Hematopoietic multipotent progenitor cell treated with erythropoietin and hydrocortisone succinate and interleukin-3 and kit ligand, for 8 days (in vitro differentiated cells): ENCODE measurements at places on chromosomes 4 and X.
A peak's percentile ranks its signal among the peaks of the same experiment; 100 is the strongest.

DNA sequence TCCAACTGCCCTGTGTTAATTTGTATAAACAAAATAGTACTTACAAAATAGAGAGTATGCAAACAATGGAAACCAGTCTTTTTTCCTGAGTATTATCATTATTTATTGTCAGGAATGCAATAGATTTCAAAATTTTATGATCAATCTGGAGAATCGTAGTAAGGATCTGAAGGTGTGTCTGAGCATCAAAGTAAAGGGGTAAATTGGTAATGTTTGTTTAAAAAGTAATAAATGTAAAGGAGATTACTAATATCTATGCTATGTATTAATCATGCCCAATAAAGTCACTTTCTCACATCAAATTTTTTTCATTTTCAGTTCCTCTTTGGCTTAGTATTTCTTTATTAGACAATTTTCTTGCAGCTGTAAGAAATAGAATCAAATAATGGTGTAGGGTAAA, 1507.1 kb upstream of the PCDH7 start:
- DNase-seq: no peak

- no peak for DNase-seq
Measured at GRCh38 chr4:142128529-142128928, 492.1 kb downstream of the IL15 start.

DNA sequence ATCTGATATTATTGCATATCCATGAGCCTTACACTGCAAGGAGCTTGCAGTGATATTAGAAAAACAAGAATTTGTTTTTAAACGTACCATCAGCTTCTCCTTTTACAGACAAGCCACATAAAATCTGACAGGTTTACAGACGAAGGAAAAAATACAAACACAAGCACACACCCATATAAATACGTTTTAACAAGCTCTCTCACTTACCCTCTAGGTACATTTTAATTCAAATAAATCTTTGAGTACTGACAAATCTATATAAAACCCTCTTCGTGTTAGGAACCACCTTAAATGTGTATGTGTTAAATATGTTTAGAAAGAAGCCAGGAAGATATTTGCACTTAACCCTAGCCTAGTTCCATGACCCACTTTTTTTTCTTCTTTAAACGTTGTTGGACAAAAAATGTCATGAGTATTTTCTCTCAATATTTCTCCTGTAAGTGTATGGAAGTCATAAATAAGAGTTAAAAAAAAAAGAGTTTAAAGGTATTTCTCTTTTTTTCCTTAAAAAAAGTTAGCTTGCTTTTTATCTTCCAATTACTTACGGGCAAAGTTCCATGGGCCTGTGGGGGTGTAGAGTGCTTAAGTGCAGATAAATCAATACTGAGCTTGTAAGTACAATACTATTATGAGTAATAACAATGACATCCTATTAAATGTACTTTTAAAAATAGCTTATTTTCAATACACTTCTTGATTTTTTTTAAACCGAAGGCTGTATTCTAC, 1.5 kb downstream of the ARAP2 start:
- peak; percentile 10 for DNase-seq

- no peak for DNase-seq
Measured at GRCh38 chr4:102493794-102494193, 7.4 kb upstream of the NFKB1 start.

- no peak for DNase-seq
Measured at GRCh38 chrX:10480861-10481260, 139.5 kb downstream of the MID1 start.

GRCh38 chr4:185592438-185592837, 57.1 kb upstream of the PDLIM3 start:
- no peak for DNase-seq

DNA sequence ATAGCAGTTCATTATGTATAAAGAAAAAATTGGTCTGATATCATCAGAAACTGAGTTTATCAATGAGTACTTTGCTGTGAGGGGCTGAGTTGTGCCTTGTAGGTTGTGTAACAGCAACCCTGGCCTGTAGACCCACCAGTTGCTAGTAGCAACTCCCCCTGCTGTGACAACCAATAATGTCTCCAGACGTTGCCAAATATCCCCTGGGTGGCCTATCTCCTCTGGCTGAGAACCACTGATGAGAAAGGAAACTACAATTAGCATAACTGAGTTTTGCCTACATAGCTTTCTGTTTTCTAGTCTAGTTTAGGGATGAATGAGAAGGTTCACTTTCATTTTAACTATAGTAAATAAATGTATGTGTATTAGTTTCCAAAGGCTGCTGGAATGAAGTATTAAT, 234.1 kb downstream of the CPE start:
- DNase-seq: no peak

GRCh38 chr4:58113126-58113525, 1002.9 kb upstream of the IGFBP7 start:
- DNase-seq: no peak

GRCh38 chr4:33709247-33709646, 2535.1 kb downstream of the ARAP2 start:
- DNase-seq: no peak

DNA sequence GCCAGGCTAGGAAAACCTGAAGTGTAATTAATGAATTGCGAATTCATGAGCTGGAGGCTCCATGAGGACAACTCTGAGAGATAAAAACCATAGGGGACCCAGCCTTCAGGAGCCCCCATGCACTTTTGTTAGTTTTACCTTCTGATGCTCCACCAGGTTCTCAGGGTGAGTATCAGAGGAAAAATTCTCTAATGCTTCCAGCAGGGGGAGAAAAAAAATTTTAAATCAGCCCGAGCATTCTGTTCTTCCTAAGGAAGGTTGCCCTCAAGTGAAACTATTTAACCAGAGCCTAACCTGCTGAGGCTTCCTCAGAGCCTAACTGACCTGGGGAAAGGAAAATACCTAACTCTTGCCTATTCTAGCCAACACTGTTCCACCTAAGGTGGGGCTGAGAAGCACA, 552.6 kb downstream of the PPARGC1A start:
- no peak for DNase-seq

GRCh38 chrX:14039344-14039743, 9.7 kb upstream of the GEMIN8 start:
- DNase-seq: peak; percentile 66

DNA sequence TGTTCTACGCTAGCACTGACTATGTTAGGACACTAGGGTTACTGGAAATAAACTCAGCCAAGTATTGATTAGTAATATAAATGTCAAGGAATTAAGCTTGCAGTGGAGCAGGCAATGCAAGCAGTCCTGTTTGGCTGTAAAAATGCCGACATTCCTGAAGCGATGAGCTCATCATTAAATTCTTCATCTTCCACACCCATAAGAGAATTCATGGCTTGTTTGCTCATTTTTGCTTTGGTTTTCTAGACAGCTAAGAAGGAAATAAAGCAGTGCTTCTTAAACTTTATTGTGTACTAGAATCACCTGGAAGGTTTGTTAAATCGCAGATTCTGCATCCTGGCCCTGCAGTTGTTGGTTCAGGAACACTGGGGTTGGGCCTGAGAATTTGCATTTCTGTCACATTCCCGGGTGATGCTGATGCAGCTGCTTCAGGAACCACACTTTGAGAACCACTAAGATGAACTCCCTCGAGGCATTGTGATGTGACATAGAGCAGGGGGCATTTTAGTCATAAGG, 17.8 kb downstream of the ANXA3 start:
- DNase-seq: no peak

DNA sequence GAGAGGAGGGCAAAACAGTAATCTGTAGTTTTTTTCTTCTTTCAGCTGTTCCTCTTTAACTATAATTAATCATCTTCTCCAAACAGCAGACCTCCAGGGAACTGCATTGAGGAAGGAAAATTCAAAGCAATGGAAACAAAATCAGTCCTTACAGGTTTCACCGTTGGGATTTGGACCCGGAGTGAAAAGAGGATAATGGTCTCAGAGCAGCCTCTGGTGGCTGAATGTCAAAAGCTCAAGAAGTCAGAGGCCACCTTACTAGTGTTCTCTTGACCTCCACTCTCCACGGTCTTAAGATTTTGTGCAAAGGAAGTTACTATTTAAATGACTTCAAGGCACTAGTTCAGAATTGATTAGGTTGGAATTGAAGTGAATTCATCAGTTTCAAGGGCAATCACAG, 16.0 kb upstream of the MID1 start:
- DNase-seq: peak; percentile 9

- no peak for DNase-seq
Measured at GRCh38 chr4:161920304-161921052, 243.3 kb downstream of the FSTL5 start.

DNA sequence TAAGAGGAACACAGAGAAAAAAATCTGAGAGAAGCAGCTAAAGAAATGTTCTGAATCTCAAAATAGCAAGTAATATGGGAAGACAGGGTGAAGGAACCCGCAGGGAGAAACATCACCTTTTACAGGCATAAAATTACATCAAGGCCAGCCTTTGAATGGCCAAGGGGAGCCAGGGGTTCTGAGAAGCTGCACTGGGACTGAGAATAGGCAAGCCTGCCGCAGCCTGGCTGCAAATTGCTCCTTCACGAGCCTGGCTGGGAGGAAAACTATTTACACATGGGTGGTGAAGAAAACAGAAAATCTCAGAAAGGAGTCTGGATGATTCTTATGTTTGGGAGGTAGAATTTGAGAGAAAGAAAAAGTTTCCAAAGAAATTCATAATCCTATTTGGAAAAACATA, 74.5 kb upstream of the QRFPR start:
- no peak for DNase-seq

- no peak for DNase-seq
Measured at GRCh38 chr4:104971462-104971861, 175.2 kb upstream of the TET2 start.

DNA sequence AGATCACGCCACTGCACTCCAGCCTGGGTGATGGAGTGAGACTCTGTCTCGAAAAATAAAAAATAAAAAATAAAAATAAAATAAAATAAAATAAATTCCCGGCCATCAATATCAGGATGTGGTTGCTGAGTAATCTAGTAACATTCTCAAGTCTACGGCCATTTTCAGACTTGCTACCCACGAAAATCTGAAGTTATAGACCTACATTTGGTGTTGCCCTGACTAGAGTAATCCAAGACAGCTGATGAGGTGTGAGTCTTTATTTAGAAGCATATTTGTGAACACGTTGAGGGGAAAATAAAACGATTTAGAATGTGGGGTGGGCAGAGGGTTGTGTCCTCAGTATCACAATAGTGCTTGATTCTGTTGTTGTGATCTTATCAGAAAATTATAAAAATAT, 130.2 kb upstream of the MID1 start:
- DNase-seq: no peak

DNA sequence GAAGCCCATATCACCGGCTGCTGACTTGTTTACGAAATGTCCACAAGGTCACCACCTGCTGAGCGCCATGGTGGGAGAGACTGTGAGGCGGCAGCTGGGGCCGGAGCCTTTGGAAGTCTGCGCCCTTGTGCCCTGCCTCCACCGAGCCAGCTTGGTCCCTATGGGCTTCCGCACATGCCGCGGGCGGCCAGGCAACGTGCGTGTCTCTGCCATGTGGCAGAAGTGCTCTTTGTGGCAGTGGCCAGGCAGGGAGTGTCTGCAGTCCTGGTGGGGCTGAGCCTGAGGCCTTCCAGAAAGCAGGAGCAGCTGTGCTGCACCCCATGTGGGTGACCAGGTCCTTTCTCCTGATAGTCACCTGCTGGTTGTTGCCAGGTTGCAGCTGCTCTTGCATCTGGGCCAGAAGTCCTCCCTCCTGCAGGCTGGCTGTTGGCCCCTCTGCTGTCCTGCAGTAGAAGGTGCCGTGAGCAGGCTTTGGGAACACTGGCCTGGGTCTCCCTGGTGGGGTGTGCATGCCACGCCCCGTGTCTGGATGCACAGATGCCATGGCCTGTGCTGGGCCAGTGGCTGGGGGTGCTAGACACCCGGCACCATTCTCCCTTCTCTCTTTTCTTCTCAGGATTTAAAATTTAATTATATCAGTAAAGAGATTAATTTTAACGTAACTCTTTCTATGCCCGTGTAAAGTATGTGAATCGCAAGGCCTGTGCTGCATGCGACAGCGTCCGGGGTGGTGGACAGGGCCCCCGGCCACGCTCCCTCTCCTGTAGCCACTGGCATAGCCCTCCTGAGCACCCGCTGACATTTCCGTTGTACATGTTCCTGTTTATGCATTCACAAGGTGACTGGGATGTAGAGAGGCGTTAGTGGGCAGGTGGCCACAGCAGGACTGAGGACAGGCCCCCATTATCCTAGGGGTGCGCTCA, 8.7 kb upstream of the MSANTD1 start:
- no peak for DNase-seq

DNA sequence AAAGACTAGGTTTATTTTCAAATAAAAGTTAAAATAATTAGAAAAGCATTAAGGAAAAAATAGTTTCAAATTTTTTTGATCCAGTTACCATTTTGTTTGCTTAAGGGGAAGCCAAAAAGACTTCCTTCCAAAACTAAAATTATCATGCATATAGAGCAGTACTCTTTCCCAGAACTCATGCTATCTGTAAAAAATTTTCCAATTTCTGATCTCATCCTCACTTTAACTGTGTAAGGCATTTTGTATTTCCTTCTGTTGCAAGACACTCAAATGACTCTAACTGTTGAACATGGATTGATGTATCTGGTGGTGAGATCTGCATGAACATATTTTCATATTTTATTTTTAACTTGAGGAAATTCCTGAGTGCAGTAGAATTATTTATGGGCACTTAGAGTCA, 150.1 kb downstream of the ADAM29 start:
- no peak for DNase-seq

DNA sequence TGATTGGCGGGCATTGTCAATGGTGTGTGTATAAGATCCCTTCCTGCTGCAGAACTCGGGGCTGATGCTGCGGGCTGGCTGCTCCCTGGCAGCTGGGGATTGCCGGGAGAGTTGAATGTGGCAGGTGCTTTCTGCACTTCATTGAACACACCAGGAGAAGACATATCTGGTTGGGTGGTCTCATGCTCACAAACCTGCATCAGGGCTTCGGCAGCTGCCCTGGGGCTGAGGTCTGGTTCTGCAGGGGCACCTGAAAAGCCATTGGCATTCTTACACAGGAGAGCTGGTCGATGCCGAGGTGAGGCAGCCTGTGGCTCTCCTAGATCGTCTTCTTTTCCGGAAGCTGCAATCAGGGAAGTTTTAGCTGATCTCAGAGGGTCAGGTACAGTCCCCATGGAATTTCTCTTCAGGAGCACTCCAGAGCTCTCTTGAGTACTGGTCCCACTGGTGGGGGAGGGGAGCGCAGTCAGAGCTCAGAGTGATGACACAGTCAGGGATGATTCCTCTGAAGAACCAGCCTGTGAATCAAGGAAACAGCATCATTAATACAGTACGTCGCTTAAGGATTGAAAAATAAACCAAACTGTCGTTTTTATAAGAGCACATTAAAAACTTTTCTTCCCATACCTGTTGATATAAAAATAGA, 57.8 kb downstream of the GPRIN3 start:
- DNase-seq: no peak

- no peak for DNase-seq
Measured at GRCh38 chrX:53233536-53233935, 8.5 kb upstream of the KDM5C start.
